Keratinocyte (primary cell): ENCODE measurements at places on chromosomes 6 and 20.

GRCh38 chr6:166515072-166515810 lies 71.2 kb downstream of the RAMACL start:
- DNase-seq = peak; percentile 56

DNA sequence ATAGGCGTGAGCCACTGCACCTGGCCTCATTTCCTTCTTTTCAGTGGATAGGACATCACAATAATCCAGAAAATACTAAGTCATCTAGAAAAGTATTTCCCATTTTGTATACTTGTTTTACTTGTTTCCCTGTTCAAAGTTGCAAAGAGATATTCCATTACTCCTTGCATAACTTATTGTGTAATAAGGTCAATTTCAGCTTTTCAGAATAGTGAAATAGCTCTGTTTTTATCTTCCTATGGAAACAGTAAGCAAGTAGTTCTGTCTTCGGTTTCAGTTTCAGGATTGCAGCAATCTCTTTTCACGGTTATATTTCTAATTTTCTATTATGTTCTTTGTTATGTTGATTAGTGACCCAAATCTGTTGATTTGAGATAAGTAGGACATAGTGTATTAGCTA lies 6.0 kb downstream of the STX11 start:
- no peak for DNase-seq

GRCh38 chr6:113102761-113103160 lies 754.4 kb upstream of the MARCKS start:
- no peak for DNase-seq

DNA sequence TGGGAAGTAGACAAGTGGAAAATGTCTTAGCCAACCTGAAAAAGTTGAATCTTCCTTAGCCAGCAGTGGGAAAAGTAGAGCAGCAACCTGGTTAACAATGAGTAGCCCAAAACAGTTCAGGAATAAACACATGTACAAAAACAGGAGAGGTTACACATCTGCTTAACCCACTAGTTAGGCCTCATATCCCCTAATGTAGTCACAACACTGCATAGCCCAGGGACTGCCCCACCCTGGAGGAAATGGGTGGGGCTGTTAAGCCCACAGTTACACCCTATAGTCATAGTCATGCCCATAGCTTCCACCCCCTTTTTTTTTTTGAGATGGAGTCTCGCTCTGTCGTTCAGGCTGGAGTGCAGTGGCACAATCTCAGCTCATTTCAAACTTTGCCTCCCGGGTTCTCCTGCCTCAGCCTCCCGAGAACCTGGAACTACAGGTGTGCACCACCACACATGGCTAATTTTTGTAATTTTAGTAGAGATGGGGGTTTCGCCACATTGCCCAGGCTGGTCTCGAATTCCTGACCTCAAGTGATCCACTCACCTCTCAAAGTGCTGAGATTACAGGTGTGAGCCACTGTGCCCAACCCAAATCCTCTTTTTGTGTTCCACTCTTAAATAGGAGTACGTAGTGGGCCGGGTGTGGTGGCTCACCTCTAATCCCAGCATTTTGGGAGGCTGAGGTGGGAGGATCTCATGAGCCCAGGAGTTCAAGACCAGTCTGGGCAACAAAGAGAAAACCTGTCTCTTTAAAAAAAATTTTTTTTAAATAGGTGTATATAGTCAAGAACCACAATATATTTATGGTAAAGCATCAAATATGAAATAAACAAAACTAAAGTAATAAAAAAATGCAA lies 24.5 kb downstream of the ILRUN start:
- no peak for DNase-seq

GRCh38 chr20:48180618-48181017 lies 395.3 kb upstream of the SULF2 start:
- no peak for DNase-seq
